ENCODE measurements at places on chromosomes 7 and 10. TPM values are rescaled to one million over a fixed set of nuclear protein-coding genes. Genes with fewer than 3 reads are reported as not detected.

LRRTM3 gene
- total RNA-seq, result not detected

GRCh38 chr7:9082203-9082602, 648.8 kb downstream of the NXPH1 start:
- DNase-seq, result no peak

DNA sequence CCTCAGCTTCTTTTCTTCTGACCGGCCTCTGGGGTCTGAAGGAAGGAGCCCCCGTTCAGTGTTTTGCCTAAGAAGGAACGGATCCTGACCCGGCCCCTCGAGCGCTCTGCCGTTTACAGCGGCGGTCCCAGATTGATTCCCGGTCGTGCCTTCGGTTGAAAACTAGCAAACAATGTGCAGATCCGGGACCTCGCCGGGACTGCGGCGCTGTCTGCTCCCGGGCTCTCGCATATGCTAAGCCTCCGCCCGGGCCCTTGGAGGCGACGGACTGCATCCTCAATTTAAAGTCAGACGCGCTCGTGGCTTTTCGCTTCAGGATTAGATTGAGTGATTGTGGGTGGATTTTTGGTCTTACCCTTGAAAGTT, 559 bp downstream of the DBF4 start:
- DNase-seq, result peak; percentile 40

DNA sequence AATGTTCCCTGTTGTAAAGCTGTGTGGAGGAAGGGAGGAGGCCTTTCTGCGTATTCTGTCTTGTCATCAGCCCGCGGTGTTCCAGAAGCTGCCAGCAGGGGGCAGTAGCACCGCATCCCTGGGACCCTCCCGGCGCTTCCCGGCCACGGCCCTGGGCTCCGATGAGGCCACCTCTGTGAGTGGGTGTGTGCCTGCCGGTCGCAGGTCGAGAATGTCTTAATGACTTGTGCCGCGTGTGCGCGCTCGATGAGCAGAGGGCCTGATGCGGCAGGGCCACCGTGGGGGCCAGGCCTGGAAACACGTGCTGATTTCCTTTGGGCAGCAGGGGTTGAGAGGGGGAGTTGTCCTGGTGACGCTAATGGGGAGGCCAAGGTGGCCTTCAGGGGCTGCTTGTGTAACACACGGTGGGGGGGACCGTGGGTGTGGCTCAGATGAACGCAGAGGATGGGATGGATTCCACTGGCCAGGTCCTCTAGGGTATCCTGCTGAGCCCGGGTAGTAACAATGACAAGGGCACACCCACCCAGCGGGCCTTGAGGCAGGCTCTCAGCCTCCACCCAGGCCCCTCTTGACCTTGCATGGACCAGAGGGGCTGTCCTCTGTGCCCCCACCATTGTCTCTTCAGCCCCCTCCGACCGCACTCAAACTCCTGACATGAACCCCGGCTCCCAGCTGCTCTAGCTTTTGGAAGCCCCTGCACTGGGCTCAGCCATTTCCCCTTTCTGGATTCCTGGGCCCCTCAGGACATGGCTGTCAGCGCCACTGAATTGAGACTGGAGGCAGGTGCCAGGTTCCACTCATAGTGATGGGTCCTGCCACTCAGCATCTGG, 135.9 kb upstream of the PODXL start:
- peak; percentile 33 for DNase-seq

AKR1B15 gene
- not detected for total RNA-seq

SEMA3A gene
- 72.6 TPM for total RNA-seq

AMPH gene
- total RNA-seq, result 2.0 TPM
